Amniotic epithelial cell (primary cell): ENCODE measurements at places on chromosomes 4 and X.
A peak's percentile ranks its signal among the peaks of the same experiment; 100 is the strongest.

DNA sequence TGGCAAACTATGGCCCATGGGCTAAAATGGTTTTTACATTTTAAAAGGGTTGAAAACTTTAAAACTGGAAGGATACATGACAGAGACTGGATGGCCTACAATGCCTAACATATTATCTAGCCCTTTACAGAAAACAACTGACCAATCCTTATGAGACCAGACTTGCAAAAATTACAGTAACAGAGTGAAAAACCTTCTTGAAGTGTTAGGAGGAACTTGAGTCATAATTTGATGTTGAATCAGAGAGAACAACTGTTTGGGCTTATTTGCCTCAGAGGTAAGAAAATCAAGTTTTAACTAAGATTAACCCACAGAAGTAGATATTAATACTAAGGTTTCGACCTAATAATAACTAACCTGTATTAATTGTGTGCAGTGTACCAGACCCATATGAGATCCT is 12.4 kb upstream of the NAP1L5 start:
- DNase-seq = no peak

- DNase-seq = no peak
These were observed 18.4 kb downstream of the HMX1 start for GRCh38 chr4:8853249-8853648.

DNA sequence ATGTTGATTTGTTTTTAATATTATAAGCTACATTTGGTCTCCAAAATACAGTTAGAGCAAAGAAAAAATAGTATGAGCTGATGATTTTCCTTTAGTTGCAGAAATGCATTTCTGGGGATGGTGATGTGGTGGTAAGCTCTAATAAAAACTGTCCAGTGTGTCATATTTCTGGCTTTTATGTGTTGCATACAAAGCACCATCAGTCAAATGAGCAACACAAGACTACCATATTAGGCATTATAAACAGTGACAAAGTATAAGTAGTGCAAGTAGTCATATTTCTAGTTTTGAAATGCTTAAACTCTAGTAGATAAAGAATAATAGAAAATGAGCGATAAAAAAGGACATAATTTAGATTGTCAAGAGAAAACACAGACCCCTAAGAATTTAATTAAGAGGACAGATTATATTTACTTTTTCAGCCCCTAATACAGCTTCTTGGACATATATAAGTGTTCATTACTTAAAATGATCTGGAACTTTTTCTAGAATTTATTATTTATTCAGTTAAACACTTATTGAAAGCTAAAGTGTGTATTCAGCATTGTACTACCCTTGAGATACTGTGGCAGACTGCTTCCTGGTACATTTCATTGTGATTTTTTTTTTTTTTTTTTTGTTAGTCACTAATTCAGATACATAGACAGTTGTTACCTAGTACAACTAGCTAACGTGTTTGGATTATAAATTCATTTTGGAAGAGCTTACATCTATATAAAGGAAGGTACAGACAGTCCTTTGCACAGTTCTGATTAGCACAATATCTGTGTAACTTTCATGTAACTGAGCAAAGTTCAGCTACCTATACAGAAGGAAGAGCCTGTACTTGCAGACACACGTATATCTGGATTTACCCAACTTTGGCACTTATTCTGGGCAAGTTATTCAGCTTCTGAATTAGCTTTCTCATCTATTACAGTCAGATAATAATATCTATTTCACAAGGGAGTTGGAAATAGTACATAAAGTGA is 22.3 kb downstream of the RAP1GDS1 start:
- peak; percentile 79 for DNase-seq

- DNase-seq = no peak
These were observed 3.3 kb downstream of the ITIH6 start for GRCh38 chrX:54794795-54795194.

- peak; percentile 6 for DNase-seq
These were observed 26.0 kb downstream of the ZNF81 start for GRCh38 chrX:47862680-47863079.

DNA sequence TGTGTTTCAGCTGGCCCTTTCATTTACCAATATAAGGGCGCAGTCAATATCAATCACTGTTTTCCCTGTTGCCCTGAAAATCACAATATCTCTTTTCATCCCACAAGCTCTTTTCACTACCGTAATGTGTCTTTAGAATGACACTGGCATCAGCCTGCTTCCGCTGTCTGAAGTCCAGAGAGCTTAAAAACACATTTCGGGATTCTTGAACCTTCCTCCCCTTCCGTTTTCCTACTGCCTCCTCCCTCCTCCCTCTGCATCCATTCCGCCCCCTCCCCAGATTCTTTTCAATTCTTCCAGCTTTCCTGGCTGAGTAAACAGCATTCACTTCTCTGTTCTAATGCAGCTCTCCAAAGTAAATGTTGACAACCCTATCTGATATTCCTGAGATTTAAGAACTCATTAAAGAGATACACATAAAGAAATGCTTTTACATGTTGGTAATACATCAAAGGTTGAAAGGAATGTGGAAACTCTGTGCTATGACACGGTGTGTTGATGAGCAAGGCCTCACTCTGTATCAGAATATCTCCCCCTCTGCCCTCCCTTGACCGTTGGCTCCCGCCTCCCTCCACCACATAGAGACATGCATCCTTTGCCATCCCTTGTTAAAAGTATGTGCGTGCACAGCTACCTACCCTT is 83.5 kb upstream of the SPRY1 start:
- peak; percentile 56 for DNase-seq

DNA sequence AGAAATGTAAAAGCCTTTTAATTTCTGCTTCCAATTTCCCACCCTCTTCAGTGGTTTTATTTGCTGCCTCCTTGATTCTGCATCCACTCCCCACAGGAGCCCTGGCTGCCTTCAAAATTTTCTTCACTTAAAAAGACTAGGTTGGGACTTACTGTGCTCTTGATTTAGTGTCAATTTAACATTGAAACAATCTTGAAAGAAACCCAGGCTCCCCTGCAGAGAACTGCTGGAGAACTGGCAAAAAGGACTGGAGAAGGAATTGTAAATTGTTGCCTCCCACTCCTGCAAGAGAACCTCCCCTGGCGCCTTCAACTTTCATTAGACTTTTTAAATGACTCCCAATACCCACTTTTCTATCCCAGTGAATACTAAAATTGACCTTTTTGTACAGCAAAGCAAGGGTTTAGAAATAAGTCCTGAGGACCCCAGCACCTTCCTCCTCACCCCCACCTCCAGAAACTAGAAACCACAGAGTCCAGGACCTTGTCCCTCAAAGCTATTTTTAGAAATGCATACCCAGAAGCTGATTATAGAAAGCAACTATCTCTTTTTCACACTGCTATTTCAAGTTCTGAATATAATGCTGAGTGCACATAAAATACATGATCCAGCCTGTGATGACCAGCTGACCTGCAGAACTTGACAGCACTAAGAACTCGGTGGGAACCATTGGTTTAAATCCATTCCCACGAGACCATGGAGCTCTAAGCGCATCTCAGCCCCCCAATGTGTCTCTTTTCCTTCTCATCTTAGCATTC is 155.5 kb downstream of the INPP4B start:
- no peak for DNase-seq

DNA sequence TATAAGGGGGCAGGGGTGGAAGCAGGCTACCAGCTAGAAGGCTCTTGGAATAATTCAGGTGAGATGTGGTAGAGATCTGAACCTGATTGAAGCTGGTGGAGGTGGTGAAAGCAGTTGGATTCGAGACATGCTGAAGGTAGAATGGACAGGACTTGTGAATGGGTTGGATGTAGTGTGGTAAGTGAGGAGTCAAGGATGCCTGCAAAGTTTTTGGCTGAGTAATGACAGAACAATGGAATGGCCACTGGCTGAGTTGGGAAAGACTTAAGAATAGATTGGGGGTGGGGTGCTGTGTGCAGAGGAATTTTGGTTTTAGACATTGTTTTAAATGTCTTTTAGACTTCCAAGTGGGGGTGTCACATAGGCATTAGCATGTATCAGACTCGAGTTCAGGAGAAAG is 33.5 kb downstream of the HPF1 start:
- DNase-seq = peak; percentile 49

DNA sequence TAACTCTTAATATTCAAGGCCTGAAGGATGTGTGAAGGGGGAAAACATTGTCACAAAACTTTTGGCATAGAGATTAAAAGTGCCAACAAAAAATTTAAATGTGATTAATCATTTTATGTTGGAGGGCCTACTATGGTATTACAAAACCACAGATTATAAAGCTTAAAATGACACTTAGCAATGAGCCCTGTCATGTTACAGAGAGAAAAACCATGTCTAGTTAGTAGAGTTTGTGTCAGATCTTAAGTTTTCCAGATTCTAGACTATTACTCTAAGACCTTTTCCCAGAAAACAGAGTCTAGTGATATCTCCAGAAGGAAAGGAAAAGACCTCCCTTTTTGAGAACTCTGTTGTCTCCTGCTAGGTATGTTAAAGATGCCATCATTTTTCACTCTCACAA is 239.1 kb upstream of the DKK2 start:
- DNase-seq = peak; percentile 35

DNA sequence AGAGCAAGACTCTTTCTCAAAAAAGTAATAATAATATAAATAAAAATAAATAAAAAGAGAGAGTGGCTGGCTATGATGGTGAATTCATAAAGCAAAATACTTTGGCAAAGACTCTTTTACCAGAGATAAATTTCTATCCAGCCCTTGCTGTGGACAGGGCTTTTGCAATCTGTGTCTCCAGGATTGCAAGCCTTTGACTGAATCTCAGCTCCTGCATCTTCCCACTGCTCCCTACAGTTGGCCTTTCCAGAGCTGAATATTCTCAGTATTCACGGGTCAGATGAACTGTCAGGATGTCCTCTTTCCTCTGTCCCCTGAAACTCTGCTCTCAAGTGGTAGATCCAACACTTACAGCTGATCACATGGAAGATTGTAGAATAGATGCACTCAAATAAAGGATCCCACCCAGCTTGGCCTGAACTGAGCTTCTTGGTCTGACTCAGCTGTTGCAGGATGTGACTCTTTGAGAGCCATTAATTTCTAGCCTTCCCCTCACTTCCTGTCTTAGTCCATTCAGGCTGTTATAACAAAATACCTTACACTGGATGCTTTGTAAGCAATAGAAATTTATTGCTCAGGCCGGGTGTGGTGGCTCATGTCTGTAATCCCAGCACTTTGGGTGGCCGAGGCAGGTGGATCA is 123.4 kb upstream of the GUCY1A1 start:
- DNase-seq = peak; percentile 83

GRCh38 chr4:148692242-148692641 is 250.0 kb upstream of the NR3C2 start:
- DNase-seq = no peak

- DNase-seq = no peak
These were observed 43.9 kb upstream of the SFRP2 start for GRCh38 chr4:153832720-153833287.

DNA sequence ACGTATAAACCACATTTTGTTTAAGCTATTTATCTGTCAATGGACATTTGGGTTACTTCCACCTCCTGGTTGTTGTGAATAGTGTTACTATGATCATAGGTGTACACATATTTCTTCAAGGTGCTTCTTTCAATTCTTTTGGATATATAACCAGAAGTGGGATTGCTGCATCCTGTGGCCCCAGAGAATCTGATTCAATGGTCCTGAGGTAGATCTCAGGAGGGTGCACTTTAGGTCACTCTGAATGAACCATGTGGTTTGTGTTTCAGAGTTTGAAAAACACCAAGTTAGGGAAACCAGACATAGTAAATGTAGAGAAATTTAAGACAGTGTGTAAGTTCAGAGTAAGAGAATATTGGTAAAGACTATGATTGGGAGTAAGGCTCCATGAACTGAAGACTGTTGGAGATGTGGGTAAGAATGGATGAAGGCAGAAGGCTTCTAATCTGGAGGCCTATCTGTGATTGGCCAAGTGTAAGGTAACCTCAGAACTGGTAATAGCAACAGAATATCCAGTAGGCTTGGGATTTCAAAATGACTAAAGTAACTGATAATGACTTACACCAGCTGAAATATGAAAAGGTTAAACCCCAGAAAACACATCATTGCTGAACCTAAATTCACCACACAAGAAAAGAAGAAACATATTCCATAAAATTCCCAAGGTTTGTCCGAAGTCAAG is 236.9 kb downstream of the CAMK2D start:
- no peak for DNase-seq

DNA sequence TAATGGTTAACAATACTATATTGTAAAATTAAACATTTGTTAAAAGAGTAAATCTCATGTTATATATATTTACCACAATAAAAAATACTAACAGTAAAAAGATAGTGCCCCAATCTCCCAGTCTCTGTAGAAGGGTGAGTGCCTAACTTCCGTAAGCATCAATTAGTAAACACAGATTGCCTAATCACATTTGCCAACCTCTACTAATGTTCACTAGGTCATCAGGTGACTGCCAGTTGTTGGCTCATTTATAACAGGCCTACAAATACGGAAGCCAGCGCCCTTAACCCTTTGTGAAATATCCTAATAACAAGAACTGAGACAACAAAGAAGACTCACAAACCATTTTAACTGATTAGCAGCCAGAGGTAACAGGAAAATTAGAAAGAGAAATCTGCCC is 345.1 kb downstream of the INPP4B start:
- DNase-seq = peak; percentile 7

DNA sequence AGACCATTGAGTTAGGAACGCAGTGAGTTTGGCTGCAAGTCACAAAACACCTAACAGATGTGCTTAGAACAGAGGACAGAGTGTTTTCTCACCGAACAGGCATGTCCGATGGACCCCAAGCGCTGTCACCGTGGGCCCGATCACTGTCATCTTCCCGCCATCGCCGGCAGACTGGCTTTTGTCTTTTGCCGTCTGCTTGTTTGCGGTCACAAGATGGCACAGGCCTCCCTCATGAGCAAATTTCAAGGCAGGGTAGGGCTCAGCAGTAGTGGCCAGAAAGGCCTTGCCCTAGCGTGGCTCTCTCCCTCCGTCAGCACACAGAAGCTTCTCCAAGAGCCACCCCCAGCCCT is 21.4 kb upstream of the MRFAP1 start:
- no peak for DNase-seq

DNA sequence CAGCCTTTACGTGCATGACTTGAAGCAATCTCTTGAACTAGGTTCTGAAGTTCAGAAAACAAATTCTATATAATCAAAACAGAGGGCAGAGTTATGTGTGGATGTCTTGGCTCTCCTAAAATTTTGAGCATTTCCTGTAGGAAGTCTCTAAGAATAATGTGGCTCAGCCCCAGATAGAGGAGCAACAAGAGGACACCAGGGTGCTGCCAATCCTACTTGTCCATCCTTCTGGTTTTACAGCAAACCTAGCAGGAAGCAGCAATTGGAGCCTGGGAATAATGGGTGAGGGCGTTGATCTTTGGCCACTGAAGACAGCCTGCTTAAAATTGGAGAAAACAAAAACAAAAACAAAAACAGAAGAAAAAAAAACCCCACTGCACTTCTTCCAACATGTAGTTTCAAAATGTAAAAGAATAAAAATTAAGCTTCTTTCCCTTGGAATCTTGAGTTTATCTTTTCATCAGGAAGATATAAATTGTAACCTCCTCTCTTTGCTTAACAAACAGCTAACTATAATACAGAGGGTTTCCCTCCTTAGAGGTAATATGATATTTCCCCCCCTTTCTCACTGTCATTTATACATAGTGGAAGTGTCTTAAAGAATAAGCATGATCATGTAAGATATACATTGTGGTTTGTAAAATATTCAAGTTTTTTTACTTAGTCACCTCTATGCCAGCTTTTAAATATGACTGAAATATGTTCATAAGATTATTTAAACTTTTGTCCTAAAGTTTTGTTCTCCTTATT is 130.6 kb downstream of the FBXO8 start:
- DNase-seq = no peak

GRCh38 chr4:153542131-153542530 is 76.0 kb downstream of the TMEM131L start:
- DNase-seq = no peak
